ENCODE measurements at places on chromosomes 1 and 21.

DNA sequence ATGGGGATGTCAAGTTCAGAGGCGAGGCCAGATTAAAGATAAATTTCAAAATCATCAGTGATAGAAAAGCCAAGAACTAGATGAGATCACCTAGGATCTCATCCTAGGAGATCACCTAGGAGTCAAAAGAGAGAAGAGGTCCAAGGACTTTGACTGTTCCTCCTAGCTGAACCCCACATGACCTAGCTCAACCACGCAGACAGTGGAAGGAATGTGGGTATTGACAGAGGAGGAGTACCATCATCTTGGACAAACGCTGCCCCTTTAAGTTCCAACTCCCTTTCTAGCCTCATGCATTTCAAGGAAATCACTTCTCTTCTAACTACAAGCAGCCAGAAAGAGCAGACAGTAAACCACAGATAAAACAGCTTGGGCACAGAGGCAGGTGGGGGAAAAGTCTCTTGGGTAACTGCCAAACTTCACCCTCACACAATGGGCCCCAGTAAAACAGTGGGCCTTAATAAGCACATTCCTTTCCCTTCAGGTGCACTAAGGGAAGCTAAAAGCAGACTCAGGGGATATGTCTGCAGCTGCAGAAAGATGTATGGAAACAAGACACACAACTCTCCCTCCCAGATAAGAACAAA is 12.5 kb upstream of the FAM76A start:
- no peak for DNase-seq

GRCh38 chr21:25307489-25307888 is 299.8 kb downstream of the MRPL39 start:
- DNase-seq, result no peak

GRCh38 chr1:67789551-67789950 is 43.7 kb downstream of the GNG12 start:
- DNase-seq, result no peak

DNA sequence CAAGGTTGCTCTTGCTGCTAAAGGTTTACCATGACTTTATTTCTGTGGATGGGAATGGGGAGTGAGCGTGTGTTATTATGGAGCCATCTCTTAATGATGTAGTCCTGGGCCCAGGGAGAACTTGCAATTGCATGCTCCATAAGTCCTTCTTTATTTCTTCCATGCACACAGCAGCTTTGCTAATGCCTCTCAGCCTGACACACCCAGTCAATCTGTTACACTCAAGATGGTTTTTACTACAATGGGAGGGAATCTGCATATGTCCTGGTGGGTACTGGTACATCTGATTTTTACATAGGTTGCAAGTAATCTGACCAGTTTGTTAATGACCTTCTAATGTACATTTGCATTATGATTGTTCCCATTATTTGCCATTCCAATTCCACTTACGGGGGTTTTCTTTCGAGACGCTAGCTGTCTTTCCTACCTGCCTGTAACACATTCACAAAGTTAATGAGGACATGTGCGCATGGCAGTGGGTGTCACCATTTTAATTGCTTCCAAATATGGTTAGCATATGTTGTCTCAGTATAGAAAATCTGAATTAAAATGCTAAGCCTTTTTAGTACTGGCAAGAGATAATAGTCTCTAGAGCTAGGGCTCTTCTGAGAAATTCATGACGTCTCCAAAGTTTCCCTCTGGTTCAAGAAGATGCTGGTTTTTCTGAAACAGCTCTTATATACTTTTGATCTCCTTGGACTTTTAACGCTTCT is 188.2 kb downstream of the GRIK1 start:
- DNase-seq, result no peak

- DNase-seq, result no peak
Observed at GRCh38 chr1:89199525-89200031, 836 bp upstream of the GBP4 start.

All from stimulated activated CD8-positive, alpha-beta memory T cell treated with anti-CD3 and anti-CD28 coated beads, Interleukin-2, amount 100 ng/mL, for 1 hour (primary cell).